GOT3 (cell line): ENCODE measurements at places on chromosomes 11 and 22.

DNA sequence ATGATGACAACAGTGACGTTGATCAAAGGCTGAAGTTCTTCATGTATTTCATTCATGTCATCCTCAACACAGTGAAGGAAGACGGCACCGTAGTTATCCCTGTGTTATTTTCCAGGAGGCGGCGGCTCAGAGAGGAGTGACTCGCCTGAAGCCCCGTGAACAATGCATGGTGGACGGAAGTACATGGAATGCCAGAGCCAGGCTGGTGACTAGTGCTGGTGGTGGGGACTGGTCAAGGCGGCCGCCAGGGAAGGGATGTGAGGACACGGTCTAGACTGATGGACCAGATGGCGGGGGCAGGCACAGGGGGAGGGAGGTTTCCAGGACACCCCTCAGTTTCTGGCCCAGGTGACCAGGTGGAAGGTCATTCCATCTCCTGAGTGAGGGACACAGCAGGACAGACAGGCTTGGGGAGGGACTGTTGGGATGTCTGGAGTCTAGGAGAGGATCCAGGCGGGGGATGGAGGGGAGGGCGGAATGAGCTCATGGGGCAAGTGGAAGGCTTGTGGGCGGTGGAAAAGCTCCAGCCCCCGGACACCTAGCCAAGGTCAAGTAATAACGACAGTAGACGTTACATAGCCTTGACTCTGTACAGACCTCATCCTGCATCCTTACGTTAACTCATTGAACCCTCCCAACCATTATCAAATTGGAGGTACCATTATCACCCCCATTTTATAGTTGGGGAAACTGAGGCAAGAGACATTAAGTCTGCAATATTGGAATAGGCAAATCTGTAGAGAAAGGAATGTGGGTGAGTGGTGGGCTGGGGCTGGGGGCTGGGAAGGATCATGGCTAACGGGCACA, 16.0 kb upstream of the PICK1 start:
- DNase-seq: no peak

DNA sequence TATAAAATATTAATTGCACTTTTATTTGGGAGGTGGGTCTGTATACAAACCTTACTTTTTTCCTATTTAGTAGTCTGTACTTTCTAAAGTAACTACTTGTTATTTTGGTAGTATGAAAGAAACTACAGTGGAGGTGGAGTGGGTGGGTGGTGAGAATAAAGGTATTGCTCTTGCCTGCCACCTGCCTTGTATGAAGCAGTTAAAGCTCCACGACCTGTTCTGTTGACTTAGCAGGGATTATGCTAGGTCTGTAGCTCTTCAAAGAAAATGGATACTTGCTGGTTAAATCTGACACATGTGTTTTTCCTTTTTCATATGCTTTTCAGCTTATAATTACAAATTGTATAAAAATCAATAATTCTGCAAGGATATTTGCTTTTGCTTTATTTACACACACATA, 111.9 kb downstream of the EHF start:
- no peak for DNase-seq

DNA sequence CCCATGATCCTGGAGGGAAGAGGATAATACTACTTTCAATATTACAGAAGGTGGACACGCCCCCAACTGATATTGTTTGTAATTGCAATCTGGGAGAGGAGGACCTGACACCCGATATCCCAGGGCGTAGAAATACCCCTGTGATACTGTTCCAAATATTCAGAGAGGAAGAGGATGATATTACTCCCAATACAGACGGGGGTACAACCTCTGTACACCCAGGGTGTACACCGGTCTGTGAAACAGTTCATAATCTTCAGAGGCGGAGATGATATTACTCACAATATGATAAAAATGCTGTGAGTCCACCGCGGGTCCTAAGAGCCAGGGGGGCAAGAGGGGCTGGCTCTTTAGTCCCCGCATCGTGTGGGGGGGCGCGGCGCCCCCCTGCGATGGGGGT, 57.2 kb upstream of the ALDH3B2 start:
- DNase-seq: no peak

- no peak for DNase-seq
These were observed 38.4 kb downstream of the NAV2 start for GRCh38 chr11:19751055-19751454.

DNA sequence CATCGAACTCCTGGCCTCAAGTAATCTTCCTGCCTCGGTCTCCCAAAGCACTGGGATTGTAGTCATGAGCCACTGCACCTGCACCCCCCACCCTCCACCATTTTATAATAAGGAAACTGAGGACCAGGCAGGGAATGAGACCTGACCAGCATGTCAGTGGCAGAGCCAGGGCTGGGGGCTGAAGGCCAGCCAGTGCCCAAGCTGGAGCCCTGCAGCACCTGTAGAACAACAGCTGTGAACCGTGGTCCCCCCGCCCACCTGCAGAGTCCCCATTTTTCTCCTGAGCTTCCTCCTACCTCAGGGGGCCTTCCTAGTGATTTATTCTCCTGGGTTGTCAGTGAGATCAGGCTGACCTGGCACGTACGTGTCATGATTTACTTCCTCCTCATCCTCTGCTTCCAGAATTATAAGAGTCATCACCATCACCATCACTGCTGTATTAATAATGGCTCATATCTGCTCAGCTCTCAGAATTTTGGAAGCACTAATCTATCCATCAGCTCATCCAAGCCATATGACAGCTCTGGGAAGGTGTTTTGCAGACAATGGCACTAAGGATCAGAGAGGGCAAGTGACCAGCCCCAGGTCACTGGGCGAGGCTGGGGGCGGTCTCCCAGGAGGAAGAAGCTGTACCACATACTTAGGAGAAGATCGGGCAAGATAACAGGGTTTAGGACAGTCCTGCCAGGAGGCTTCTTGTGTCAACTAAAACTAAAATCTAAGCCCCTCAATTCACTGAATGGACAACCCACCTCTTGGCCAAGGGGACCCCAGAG, 5.5 kb upstream of the SLCO2B1 start:
- DNase-seq: no peak

DNA sequence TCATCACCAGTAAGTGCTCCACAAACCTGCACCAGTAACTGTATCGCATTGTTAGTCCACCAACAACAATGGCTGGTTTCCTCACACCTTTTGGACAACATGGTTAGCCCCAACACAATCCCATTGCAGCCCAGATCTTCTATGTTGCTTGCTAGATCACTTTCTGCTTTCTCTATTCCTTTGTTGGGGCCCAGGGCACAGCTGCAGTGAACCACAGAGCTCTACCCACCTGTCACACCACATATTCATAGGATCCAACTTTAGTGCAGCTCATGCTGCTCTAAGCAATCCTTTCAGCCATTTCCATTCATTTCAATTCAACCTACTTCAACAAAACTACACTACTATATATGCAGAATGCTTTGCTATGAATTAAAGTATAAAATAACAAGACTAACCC, 364.3 kb downstream of the DCDC1 start:
- DNase-seq: no peak

- DNase-seq: no peak
These were observed 386.6 kb upstream of the NARS2 start for GRCh38 chr11:78961247-78961646.

DNA sequence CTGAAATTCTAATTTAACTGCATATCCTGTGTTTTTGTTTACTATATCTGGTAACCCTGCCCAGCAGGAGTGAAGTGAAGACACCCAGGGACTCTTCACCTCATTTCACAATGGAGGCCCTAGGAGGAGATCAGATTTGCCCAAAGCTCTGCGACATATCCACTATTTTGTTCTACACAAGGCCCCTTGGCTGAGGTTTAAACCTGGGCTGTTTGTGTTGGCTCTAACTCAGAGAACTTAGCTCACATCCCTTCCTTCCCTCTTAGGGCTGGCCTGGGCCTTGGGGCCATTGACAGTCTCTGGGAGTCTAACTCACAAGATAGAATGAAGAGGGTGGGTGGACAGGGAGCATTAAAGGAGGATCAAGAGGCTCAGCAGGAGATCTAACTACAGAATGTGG, 8.2 kb upstream of the PLA2G3 start:
- no peak for DNase-seq

DNA sequence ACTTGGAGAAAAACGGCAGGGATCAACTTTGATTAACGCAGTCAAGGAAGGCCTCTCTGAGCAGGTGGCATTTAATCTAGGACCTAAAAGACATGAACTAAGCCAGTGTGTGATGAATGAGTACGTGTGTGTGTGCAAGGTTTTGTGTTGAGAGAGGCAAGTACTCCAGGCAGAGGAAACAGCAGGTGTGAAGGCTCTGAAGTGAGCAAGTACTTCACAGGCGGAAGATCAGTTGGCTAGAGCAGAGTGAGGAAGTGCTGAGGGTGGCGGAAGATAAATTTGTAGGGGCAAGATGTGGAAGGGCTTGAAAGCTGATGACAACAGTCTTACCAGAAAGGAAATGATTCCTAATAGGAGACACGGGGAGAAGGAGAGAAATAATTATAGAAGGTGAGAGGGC, 6.8 kb downstream of the APIP start:
- no peak for DNase-seq
